ENCODE measurements at places on chromosomes 3 and 15.

DNA sequence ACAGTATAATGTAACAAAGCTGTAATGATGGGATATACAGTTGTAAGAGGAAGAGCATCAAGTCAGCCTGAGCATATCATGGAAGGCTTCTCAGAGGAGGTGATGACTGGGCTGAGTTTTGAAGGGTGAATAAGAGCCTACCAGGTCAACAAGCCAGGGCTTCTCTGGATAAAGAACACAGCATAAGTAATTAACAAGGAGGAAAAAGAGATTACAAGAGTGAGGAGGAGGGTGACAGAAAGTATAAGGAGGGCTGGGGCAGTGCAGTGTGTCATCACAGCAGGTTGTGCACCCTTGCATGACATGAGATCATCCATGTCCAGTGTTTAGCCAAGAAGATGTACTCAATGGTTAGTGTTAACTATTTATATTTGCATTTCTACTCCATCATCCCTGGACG lies 16.9 kb upstream of the SPATA12 start:
- no peak for DNase-seq

DNA sequence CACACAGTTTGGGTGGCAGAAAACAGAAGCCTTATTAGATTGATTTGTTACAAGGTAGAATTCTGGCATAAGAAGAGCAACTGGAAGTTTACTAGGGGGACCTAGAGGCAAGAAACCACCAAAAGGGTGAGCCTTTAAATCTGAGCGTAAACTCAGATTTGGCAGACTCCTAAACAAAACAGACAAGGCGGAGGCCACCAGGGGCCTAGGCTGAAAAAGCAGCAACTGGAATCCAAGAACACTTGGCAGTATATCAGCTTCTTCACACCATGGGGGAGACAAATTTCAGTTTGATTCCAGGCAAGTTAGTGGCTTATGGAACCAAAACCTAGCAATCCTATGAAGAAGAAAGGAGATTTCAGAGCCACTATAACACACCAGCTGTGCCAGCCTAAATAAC lies 220.0 kb downstream of the C3orf38 start:
- no peak for DNase-seq

DNA sequence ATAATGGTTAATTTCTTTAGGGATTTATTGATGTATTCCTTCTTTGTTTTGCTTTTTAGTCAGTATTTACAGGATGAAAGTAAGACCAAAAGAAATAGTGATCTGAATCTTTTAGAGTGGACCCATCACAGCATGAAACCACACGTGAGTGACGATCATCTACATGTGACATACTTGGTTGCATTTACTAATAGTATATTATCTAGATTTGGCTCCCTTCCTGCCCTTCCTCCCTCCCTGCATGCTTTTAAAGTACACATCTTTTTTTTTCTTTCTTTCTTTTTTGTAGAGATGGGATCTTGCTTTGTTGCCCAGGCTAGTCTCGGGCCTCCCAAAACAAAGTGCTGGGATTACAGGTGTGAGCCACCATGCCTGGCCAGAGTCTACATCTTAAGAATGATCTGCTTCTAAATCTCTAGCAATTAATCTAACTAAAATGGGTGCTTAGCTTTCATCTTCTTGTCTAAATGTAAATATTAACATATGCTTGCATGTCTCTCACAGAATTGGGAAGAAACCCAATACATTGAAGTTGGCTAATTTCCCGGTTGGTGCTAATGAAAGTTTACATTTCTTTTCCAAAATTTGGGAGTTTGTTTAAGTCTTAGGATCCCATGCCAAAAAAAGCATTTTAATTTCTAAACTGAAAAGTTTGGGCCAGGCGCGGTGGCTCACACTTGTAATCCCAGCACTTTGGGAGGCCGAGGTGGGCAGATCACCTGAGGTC lies 38.0 kb downstream of the SENP2 start:
- no peak for DNase-seq

- DNase-seq: no peak
Observed at GRCh38 chr3:117485841-117486240, 776.3 kb downstream of the TUSC7 start.

- DNase-seq: no peak
Observed at GRCh38 chr3:15979495-15979894, 181.7 kb upstream of the ANKRD28 start.

DNA sequence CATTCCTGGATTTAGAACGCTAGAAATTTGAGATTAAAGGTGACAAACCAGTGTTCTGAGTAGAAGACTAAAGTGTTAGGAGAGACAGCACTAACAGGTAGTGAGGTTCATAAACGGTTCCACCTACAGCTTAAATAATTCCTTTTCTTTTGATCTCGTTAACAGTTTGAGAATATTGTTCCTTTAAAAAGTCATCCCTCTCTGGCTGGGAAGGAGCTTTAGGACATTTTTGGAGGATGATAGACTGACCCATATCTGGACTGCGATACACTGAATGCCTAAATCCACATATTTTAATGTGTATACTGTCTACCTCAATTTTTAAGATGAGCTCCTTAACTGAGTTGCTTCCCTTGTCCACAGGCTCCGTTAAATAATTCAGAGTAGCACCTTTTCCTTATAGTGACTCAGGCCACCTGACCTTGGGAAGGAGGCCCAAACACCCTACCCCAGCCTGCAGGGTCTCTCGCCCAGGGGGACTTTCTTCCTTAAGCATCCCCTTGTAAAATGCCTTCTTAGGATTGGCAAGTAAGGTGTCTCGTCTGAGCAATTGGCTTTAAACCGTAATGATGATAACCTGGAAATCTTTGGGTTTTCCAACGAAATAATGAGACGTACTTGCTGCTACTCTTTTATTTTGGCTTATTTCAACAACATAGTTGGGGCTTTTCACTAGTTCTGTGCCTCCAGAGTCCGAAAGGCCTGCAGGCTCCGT lies 3.3 kb downstream of the TRIM71 start:
- peak; percentile 17 for DNase-seq

DNA sequence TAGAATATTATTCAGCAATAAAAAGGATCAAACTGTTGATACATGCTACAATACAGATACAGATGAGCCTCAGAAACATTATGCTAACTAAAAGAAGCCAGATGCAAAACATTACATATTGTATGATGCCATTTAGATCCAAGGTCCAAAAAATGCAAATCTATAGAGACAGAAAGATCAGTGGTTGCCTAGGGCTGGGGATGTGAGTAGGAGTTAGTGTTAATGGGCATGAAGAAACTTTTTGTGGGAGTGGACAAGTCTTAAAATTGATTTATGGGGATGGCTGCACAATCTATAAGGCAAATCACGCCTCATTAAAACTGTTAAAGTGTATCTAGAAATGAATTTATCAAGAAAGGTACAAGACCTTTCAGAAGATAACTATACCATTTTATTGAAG lies 45.0 kb downstream of the EHHADH start:
- no peak for DNase-seq

DNA sequence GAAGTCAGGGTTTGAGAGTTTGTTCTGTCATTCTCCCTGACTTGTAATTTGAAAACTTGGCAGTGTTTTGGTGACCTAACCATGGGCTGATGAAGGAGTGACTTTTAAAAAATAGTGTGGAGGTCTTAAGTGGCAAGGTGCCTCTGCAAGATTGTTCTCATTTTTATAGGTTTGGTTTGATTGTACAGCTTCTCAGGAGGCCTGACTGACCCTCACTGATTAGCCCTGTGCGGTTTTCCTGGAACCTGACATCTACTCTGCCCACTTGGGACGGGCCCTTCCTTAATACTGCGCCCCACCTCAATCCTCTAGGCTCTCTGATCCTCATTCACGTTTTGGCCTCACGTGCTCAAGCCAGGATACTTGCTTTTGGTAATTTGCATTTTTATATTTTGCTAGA lies 2.8 kb downstream of the UBE2E1 start:
- no peak for DNase-seq

DNA sequence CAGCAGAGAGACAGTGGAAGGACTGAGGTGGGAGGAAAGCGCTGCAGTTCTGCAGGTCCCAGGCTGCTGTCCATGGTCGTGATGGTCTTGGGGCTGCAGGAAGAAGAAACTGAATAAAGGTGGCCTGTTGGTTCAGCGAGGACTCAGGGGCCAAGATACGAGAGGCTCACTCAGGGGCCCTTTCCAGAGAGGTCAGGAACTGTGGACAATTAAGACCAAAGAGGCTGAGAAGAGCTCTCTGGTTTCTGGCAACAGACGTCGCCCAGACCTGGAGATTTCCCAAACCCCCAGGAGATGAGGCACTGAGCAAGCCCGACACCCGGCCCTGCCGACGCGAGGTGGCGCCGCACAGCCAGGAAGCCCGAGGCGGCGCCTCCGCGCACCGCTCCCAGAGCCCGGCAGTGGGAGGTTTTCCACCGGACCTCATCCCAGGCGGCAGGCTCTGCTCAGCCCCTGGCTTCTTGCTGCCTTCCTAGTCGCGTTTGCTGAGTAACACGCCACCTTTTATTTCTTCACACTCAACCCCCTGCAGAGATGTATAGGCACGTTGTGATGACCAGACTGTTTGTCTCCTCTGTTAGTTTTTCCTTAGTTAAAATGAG lies 56.4 kb upstream of the ARRDC4 start:
- DNase-seq: peak; percentile 91

GRCh38 chr3:112486811-112487505 lies 12.3 kb downstream of the BTLA start:
- no peak for DNase-seq

DNA sequence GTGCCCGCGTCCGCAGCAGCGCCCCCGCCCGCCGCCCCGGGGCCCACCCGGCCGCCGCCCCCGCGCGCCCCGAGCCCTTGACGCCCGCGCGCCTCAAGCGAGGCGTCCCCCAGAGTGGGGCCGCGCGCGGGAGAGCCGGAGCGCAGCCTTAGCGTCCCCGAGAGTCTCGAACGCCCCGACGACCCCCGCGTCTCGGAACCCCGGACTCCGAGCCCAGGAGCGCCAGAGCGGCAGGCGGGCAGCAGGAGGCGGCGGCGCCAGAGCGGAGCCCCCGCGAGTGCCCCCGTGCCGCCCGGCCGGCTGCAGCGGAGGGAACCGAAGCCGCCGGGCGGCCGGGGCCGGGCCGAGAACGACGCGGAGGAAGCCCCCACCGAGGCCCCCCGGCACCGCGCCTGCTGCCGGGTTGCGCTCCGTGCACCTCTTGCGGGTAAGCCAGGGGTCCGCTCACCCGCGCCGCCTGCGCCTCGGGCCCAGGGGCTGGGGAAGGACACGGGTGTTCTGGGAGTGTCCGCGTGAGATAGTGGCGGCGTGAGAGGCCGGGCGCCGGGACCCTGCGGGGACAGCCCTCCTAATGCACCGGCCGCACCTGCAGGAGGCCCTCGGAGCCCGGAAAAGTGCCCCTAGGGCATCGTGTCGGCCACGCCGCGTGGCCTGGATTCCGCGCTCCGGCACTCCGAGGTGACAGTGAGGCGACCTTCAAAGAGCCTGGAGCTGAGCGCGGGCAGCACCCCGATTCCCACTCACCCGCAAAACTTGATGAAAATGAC lies 52.0 kb upstream of the ULK4 start:
- peak; percentile 66 for DNase-seq

GRCh38 chr3:54564374-54564925 lies 363.4 kb downstream of the LRTM1 start:
- no peak for DNase-seq

DNA sequence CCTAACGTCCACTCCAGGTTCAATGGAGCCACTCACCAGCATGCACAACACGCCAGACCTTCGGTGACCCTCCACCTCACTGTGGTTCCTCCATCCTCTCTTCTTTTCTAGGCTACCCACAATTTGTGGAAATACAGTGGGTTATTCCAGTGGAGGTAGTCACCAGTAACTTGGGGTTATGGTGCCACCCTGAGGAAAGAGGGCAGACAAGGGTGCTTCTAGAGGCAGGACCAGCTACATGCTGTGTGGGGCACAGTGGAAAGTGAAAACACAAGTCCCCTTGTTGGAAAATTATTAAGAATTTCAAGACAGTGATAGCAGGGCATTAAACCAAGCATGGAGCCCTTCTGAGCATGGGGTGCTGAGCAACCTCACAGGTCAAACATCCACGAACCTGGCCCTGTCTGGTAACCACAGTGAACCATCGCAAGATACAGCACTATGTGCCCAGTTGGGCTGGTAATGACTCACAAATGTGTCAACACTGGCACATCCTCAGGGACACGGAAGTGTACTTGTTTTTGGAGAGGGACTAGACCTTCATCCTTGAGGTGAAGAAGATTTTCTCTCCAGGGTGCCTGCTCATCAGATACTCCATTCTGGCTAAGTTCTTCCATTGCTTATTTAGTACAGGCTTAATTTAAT lies 166.7 kb downstream of the STT3B start:
- no peak for DNase-seq

DNA sequence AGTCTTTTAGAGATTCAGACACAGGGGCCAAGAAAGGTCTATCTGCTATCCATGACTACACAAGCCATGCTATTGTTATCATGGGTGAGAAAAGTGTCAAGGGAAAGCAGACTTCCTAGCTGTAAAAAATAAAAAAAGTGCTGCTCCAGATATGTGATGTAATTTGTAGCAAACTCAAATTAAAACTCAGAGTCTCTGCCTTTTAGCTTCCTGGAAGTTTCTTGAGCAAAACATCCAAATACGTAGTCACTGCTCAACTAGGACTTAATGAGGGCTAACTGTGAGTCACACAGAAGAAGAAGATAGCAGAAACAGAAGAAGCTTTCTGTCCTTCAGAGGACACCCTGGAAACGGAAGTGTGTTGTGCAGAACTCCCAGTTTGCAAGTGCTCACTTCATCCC lies 393.4 kb upstream of the NR2F2 start:
- no peak for DNase-seq

DNA sequence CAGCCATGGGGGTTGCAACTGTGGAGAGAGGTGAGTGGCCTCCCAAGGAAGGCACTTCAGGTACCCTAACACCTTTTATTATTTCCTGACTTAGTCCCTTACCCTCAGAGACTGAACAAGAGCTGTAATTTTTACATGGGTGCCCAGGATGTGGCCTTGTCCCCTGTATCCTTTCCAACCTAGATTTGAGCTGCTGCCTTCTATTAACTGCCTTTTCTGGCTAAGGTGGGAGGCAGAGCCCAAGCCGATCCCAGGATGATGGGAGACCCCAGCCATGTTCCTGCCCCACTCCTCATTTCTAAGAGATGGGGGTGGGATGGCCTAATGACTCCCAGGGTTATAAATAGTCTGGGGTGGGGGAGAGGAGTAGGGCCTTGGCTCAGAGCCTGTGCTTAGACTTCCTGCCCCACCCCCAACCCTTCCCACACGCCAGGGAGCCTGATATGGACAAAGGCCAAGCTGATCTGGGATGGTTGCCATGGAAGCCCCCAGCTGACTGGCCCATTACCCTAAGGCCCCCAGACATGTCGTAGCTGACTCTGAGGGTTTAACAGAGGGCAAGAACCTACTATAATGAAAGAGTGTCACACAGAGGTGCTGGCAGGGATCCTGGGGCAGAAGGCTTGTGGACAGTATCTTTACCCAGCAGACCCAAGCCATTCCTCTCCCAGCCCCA lies 1.9 kb downstream of the KLHDC8B start:
- peak; percentile 87 for DNase-seq
